ENCODE measurements at places on chromosomes 6 and 20.

GRCh38 chr6:163735076-163735475, 320.6 kb downstream of the QKI start:
- DNase-seq: no peak

DNA sequence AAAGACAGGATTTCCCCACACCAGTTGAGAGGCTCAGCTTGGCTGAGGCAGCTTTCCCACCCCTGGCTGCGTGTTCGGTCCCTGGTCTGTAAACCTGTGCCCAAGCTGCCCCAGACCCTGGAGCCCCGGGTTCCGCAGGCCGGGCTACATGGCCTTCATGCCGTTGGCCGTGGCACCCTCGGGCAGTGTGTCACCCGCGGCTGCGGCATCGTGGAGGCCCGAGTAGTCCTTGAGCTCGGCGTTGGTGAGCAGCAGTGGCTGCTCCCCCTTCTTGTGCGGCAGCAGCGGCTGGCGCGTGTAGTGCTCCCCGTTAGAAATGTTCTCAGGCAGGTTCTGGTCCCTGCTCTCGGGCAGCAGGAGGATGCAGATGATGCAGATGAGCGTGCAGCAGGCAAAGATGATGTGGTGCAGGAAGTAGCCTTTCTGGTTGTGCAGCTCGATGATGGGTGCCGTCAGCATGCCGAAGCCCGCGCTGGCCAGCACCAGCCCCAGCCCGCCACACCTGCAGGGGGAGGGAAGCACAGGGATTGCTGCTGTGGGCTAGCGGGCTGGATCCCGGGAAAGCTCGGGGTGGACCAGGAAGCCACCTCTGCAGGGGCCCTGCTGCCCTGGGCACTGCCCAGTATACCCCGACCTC, 14.3 kb downstream of the PSMG4 start:
- no peak for DNase-seq

DNA sequence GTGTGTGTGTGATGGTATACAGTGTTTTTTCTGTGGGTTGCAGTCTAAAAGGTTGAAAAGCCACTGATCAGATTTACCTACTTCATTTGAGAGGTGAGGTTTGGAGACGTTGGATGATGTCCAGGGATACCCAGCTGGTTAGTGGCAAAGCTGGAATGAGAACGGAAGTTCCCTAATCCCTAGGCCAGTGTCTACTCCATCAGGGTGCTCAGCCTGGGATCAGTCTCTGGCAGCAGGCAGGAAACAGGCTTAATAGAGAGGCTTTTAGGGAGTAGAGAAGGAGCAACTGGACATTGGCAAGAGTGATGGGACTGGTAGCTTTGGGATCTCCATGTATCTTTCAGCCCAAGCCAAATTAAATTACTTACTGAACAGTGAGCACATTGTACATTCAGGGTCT, 80.7 kb downstream of the C6orf52 start:
- DNase-seq: no peak

DNA sequence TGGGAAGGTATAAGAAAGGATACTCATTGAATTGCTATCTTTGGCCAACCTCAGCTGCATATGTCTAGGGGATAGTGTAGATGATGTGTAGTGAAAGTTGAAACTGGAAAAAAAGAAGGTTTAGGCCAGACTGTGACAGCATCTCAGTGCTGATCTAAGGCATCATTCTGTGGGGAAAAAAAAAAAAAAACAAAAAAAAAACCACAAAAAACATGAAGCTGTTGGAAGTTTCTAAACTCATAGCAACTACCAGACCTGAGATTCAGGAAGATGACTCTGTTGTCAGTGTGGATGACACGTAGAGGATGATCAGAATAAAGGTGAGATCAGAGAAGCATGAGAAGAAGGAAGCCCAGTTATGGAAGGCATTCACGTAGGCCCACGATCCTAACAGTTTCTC, 100.8 kb upstream of the CNKSR3 start:
- DNase-seq: no peak

GRCh38 chr20:38217791-38218565, 42.6 kb downstream of the KIAA1755 start:
- no peak for DNase-seq

DNA sequence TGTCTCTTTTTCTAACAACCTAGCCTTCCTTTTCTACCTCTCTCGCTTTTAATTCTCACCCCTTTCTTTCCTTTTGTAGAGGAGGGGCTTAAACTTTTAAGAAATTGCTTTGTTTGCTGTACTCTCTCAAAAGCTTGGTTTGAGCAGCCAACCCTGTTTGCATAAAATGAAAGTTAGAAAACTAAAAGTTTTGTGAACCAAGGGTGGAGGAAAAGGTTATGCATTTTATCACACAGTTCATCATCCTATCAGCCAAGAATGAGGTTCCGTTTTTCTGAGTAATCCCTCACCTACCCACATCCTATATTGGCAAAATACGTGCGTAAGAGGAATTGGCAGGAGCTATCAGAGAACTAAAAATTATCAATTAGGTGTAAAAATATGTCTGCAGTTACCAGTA, 42.8 kb upstream of the LOC128125822 start:
- no peak for DNase-seq
